ENCODE measurements at places on chromosomes 1 and 21.

DNA sequence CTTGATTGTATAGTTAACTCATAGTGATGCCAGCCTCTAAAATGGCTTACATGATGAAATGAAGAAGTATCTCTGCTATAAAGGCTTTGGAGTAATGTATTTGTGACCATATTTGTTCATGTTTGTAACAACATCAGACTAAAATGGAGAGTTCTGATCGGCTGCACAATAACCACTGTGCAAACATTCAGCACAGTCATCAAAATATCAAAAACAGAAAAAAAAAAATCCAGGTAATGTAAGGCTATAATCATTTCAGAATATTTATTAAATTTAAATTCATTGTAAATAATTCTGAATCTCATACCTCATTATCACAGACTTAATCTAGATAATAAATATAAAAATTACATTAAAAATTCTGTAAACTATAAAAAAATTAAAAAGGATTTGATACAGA, 1161.8 kb downstream of the MRPL39 start:
- no peak for DNase-seq

GRCh38 chr1:183273300-183273699, 87.2 kb downstream of the LAMC2 start:
- DNase-seq, result no peak

- no peak for DNase-seq
These were observed 2.2 kb upstream of the FBLIM1 start for GRCh38 chr1:15756143-15757015.

DNA sequence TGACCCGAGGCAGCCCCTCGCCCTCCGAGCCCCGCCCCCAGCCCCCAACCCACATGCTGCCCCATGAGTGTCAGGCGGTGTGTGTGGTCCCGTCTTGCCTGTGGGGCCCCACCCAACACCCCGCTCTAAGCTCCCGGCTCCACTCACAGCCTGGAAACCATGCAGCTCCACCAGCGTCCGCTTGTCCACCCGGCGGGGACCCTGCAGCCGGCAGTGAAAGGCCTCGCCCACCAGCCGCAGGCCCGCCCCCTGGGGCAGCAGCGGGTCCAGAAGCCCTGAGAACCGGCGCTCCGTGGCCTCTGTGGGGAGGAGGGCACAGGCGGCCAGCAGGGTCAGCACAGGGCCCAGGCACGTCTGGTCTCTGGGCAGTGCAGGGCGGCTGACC, 2.7 kb downstream of the C1QTNF12 start:
- no peak for DNase-seq

DNA sequence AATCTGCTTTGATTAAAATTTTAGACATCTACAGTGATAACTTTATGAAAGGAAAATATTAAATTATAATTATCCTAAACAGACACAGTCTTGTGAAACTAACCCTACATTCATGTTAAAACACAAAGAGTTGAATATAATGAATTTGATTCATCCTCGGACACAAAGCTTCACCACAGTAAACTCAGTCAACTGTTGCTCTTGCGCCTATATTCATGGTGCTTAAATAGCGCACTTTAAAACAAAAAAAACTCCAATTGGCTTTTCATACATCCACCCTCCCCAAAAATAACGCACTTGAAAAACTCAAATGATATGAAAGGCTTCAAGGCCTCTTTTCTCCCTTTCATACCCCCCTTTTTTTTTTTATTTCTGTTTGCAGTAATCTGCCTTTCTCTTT, 260.3 kb downstream of the FAF1 start:
- DNase-seq, result no peak

GRCh38 chr1:245888809-245889208, 618.3 kb downstream of the SMYD3 start:
- DNase-seq, result no peak

GRCh38 chr1:51569284-51570062, 47.4 kb upstream of the OSBPL9 start:
- no peak for DNase-seq
